Fibroblast of mammary gland (primary cell): ENCODE measurements at places on chromosomes 16 and 17.

GRCh38 chr16:61146429-61146828 lies 889.8 kb downstream of the CDH8 start:
- DNase-seq: no peak

- DNase-seq: peak; percentile 97
Observed at GRCh38 chr17:42472709-42473521, 14.2 kb downstream of the ATP6V0A1 start.

GRCh38 chr16:66229651-66230050 lies 136.8 kb upstream of the CDH5 start:
- no peak for DNase-seq

- DNase-seq: no peak
Observed at GRCh38 chr16:17632667-17633066, 161.9 kb upstream of the XYLT1 start.
